ENCODE measurements at places on chromosomes 5 and 9. TPM values are rescaled to one million over a fixed set of nuclear protein-coding genes. Genes with fewer than 3 reads are reported as not detected.

The PLGRKT gene
- total RNA-seq, result 3.3 TPM

The SCGB3A1 gene
- not detected for total RNA-seq

The FRMPD1 gene
- total RNA-seq, result 0.66 TPM

GRCh38 chr9:33233626-33234342 lies 6.2 kb upstream of the SPINK4 start:
- DNase-seq, result peak; percentile 95

The PCDHGB6 gene
- total RNA-seq, result 4.6 TPM

The FOXD4 gene
- 0.99 TPM for total RNA-seq

- no peak for DNase-seq
Measured at GRCh38 chr5:109697339-109697738, 7.6 kb downstream of the MAN2A1 start.

DNA sequence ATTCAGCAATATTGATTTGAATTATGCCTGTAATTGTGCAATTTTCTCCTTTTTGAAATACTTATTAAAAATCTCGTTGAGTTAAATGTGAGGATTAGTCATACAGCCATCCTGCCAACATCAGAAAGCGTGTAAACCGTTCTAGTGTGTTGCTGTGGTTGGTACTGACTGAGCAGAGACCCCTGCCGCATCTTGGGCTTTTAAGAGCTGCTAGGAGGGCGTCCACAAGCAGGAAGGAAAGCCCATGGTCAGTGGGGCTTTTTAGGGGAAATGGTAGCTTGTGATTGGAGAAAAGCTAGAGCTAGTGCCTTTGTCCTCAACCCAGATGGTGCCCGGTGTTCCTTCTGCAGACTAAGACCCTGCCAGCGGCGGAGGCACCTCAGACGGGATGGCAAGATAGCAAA lies 1.3 kb downstream of the SDHA start:
- DNase-seq, result peak; percentile 30

- DNase-seq, result no peak
Measured at GRCh38 chr9:125428060-125428901, 166.7 kb downstream of the GAPVD1 start.

DNA sequence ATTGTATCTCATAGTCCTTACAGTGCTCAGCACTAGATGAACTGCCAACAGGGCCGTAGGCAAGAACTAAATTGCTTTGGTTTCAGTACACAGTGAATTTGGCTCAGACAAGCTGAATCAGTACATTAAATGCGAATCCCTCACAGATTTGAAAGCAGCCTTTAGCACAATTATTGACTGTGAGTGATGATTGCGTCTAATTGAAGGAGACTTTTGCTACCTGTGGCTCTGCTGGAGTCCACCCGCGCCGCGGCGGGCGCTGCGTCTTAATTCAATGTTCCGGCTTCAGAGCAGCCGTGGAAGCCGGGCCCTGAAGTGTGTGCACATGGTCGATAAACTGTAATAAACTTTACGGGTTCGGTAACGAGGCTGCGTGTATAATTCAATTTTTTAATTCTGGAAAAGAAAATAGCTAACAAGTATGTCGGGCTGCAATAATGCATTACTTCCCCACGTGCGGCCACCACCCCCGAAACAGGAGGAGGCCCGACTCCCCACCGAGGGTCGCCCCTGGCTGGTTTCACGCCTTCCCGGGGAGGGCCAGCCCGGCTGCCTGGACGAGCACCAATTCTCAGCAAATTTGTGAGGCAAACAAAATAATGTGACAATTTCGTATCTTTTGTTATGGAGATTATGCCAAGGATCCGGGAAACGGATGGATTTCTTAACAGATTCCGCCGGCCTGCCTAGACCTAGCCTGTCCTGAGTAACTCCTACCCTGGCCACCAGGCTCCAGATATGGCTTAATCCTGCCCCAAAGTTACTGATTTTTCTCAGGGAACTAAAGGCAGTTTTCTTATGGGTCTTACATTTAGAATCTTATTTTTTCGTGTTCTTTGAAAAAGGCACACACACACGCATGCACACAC lies 269.4 kb upstream of the IRX1 start:
- DNase-seq, result no peak

DNA sequence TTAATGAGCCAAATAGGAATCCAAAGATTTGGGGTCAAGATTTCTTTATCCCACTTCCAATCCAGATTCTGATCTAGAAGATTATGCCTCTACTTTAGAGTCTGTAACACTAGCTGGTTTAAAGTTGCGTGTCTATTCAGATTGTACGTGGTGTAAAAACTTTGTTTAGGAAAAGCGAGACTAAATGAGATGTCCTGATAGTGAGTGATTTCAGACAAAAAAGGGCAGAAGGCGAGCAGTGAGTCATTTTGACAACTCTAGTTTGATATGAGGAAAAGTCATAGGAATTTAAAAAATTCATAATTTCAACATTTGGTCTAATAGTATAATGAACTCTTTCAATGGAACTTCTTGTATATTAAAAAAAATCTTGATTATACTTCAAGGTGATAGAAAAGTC lies 119.6 kb upstream of the KLF9 start:
- DNase-seq, result no peak

- DNase-seq, result no peak
Measured at GRCh38 chr5:41793141-41793770, 77.0 kb downstream of the OXCT1 start.

The BARHL1 gene
- not detected for total RNA-seq

- no peak for DNase-seq
Measured at GRCh38 chr9:91724068-91724440, 226.0 kb downstream of the ROR2 start.

DNA sequence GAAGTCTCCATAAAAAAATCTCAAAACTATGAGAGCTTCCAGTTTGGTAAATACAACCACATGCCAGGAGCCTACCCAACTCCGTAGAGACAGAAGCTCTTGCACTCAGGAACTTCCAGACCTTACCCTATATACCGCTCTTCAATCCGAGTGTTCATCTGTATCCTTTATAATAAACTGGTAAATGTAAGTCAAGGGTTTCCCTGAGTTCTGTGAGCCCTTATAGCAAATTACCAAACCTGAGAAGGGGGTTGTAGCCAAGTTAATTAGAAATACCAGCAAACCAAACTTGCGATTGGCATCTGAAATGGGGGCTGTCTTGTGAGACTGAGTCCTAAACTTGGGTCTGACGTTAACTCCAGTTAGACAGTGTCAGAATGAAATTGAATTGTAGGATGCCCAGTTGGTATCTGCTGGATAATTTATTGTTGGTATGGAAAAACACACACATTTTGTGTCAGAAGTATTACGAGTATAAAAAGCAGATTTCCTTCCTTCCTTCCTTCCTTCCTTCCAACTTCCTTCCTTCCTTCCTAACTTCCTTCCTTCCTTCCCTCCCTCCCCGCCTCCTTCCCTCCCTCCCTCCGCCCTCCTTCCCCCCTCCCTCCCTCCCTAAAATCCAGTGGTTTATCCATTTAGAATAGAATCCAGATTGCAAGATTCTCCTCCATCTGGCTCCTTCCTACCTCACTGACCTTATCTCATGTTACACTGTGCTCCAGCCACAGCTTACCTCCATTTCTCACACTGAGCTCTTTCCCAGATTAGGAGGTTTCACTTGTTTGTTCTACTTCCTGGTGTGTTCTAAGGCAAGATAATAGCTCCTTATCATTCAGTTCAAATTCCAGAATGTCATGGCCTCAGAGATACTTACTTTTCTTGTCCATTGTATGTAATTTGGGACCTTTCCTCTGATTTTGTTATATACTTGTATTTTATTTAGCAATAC lies 196.7 kb downstream of the WDR70 start:
- DNase-seq, result peak; percentile 10

DNA sequence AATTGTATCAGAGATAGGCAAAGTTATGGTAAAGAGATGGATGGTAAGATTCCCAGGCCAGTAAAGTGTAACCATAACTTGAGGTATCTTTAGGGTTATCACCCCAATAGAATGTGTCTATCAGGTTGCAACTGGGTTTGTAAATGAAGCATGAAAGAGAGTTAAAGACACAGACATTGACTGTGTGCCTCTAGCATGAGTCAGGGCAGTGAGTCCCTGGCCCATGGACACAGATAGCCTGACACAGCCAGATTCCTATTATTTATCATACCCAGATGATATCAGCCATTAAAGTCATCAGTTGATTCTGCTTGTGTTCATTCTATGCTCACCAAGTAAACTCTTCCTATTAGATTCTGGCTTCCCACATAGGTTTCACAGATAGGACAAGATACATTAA lies 33.5 kb upstream of the SNAPC3 start:
- DNase-seq, result no peak

The PHF24 gene
- not detected for total RNA-seq

The CDH9 gene
- not detected for total RNA-seq

The GRIN3A gene
- total RNA-seq, result not detected

The FABP6 gene
- not detected for total RNA-seq

GRCh38 chr5:122844910-122845228 lies 544 bp upstream of the SNX24 start:
- no peak for DNase-seq

The SMIM3 gene
- 51.6 TPM for total RNA-seq

- no peak for DNase-seq
Measured at GRCh38 chr9:78470216-78470615, 173.3 kb downstream of the PSAT1 start.

DNA sequence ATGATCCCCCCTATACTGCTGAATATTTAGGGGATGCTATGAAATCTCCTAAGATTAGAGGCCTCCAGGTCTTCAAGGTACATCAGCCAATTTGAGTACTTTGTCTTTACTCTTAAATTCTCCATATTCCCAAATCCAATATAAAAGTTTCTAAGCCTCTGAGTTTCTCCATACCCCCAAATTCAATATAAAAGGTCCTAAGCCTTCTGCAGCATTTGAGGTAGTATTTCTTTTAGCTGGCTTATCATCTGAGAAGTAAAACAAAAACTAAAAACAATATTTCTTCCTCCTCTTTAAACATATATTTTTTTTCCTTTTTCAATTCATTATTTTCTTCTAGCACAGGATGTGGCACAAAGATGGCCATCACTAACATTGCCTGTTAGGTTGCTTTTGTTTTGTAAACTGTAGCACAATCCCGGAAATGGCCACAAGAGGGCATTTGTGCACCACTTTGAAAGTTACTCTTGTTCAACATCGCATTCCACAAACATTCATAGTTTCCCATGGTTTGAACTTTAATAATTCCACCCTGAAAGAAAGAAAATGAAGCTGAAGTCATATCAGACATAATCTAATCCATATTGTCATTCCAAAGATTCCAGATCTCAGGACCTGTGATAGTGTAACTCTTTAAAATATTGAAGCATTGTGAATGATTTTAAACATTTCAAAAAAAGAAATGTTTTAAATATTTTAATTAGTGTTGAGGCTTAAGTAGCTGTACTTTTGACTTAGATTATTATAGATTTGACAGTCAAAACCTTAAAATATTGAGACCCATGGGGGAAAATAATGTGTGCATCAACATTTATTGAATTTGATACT lies 21.0 kb upstream of the SCGB3A2 start:
- DNase-seq, result peak; percentile 82

The PCDHGB1 gene
- total RNA-seq, result 6.9 TPM

The SH3TC2 gene
- 8.6 TPM for total RNA-seq

DNA sequence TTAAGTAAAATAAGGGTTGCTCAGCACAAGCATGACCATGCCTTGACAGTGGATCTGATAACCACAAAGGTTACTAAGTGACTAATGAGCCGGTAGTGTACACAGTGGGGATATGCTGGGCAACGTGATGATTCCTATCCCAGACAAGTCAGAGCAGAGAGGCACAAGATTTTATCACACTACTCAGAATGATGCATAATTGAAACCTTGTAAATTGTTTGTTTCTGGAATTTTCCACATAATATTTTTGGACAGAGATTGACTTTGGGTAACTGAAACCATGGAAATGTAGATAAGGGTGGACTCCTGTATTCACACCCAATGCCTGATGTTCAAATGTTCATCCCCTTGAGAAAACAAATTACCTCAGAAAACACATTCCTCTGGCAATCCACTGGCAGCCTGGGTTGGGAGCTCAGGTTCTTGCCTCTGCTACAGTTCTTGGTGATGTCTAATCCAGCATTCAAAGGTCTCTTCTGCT lies 16.2 kb upstream of the ERAP1 start:
- DNase-seq, result no peak

DNA sequence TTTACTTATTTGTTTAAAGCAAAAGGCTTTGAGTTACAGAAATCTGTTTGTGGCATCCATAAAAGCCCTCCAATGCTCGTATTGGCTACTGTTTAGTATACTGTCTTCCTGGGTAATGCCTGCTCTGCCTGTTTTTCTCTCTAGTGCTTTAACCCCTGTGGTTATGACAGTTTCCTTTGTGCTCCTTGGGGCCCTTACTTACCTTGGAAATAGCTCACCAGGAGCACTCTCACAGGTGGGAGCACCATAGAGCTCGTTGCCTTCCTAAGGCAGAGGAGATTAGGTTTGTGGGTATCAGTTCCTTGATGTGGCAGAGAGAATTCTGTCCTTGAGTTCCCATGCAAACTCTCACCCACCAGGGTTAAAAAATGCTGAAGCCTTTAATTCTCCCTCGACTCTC lies 242.8 kb downstream of the CDH18 start:
- DNase-seq, result no peak

GRCh38 chr5:41790038-41790776 lies 80.0 kb downstream of the OXCT1 start:
- no peak for DNase-seq

DNA sequence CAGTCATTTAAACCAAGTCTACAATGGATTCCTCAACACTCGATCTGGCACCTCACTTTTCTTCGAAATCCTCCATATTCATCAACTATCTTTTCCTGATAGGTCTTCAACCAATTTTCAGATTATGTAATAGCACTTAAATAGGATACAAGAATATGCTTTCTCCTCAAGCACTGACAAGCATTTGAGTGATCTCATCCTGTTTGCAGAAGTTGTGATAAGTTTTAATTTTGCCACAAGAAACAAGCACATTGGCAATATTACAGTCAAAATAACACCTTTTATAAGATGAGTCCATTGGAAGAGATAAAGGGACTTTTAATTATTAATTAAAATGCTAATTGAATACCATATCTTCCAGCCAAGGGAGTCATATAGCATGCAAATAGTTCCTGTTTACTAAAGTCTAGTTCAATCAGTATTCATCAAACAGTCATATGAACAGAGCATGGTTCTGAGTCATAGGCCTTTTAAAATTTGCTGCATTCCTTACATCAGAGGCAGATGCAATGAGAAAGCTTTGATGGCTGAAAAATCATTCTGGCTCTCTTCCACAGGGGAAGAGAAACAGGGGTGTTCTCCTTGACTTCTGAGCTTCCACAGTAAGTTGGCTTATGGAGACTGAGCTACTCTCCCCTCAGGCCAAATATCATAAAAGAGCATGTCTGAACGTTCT lies 32.7 kb upstream of the ZCCHC9 start:
- no peak for DNase-seq

The UBQLN1 gene
- total RNA-seq, result 49.5 TPM

The ORM2 gene
- total RNA-seq, result not detected

DNA sequence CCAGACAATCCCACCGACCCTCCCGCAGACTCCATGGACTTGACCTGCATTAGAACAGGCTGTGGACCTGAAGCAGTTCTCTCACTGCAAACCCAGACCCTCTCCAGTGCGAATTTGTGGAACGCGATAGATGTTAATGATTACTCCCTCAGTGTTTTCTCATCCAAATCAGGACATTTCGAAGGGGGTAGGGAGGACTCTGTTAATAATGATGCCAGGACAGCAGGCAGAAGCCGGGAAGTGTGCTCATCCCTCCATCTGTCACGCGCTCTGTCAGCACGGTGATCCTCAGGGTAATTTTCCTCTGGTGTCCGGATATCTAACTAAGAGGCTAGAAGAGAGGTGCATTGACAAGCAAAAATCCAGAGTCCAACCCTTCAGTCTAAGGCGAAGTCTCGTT lies 18.8 kb downstream of the RAPGEF1 start:
- DNase-seq, result no peak

GRCh38 chr9:96014078-96014477 lies 138.6 kb downstream of the ERCC6L2 start:
- no peak for DNase-seq

Measured in body of pancreas (tissue), 4 donors.